ENCODE measurements at places on chromosomes 6 and 20.

- no peak for DNase-seq
These were observed 696.7 kb downstream of the DHX35 start for GRCh38 chr20:39658662-39659409.

DNA sequence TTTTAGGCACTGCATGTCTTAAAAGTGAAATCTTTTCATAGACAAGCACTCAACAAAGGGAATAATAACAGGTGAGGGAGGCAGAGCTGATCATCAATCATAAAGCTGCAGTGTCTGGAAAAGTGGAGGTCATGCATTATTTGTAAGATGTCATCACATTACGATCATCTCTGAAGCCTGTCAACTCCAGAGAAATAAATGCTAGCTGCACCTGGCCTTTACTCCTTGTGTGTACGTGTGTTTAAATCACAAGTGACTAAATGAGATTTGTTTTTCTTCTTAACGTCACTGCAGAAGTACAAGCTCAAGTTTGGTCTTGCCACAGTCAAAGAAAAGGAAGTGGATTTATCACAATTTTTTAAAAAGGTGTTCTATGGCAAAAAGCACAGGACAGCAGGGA, 275.5 kb upstream of the SGK1 start:
- DNase-seq, result no peak

DNA sequence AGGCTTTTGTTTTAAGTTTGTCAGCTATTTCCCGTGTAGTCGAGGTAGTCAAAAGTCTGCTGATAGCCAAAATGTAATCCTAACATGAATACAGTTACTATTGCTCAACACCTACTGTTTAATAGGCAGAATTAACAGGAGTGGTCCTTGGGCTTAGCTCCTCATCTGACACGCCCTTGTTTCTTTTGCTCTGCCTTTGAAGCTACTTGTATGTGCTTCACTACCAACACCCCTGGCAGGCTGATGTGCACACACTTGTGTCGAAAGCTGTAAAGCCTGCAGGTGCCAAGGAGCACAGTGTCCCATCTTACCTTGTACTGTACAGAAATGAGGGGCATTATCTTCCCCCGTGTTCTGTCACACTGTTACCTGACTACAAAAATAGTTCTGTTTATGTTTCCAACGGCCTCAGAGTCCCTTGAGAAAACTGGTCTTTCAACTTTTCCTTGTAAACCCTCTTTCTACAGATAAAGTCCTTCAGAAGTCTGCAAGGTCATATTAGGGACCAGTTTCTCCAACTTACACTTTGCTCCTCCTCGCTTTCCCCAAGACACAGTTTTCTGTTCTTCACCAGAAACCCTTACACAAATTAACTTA, 9.3 kb downstream of the SDHAF4 start:
- DNase-seq, result no peak

GRCh38 chr20:3392756-3393155, 14.7 kb downstream of the DNAAF9 start:
- DNase-seq, result no peak

GRCh38 chr6:112149236-112149635, 61.8 kb downstream of the FAM229B start:
- no peak for DNase-seq
